ENCODE measurements at places on chromosomes 12 and 14.

DNA sequence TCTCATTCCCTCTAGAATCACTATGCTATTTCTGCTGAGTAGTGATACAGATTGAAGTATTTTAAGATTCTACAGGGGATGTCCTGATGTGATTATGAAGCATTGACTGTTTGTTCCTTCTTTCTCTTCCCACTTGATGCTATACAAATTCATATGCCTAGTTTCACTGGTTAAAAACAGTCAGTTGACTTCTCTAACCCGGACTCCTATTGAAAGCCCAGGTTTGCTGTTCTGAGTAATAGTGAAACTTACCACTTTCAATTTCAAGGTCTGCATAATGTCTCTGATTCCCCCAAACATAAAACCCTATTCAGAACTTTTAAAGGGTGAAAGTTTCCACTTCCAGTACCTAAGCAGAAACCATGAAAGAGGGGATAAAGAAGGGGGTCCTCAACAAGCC is 117.7 kb upstream of the RPL10L start:
- DNase-seq = no peak

GRCh38 chr12:1839464-1839863 is 19.1 kb downstream of the LRTM2 start:
- DNase-seq = no peak

GRCh38 chr14:75068294-75069120 is 934 bp upstream of the ZC2HC1C start:
- DNase-seq = no peak

DNA sequence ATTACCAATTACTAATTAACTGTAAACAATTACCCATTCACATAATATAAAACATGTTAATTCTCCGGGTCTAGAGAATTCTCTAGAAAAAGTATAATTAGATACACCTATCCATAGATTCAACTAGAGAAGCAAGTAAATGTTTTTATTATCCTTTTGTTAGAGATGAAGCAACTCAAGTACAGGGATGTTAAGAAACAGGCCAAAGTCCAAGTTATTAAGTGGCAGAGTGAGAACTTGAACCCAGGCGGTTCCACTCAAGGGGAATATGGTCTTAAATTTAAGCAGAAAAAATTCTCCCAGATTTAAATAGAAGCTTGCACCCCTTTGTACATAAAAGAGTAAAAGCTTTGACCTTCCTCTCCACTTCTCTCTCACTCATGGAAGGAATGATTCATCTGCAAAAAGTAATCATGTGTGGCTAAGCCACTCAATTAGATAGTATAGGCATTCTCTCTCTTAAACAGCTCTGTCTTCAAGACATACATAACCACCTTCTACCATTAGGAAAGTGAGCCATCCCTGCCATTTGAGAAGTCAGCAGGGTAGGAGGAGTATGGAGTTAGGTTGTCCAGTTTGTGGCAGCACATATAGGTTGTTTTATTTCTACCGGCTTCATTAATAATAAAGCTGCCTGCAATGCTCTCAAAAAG is 34.1 kb downstream of the ERGIC2 start:
- no peak for DNase-seq

GRCh38 chr12:41424651-41425050 is 236.5 kb downstream of the PDZRN4 start:
- DNase-seq = no peak

Measured in fibroblast of the conjunctiva (primary cell).